ENCODE measurements at places on chromosomes 16 and 17.
A peak's percentile ranks its signal among the peaks of the same experiment; 100 is the strongest.

GRCh38 chr17:13035420-13035819 is 17.6 kb upstream of the ELAC2 start:
- no peak for DNase-seq

DNA sequence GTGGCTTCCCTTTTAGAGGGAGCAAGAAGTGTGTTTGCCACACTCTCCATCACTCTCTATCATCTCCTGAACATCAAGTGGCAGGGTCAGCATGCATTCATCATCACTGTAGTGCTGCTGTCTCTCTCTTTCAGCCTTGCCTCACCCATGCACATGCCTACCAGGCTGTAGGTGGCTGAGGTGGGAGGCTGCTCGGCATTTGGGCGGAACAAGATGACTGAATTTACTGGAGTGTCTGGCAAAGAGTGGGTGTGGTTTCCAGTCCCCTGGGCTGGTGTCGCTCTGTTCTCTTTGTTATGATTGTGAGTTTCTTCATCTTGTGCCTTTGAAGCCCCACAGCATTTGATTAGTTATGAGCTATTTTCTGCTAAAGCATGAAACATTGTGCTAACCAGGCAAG is 541.9 kb upstream of the EEF2KMT start:
- DNase-seq: no peak

GRCh38 chr16:71792176-71792575 is 16.5 kb downstream of the AP1G1 start:
- no peak for DNase-seq

GRCh38 chr16:81695321-81696165 is 83.5 kb upstream of the PLCG2 start:
- DNase-seq: peak; percentile 59

- DNase-seq: no peak
Observed at GRCh38 chr17:39736319-39737165, 1.2 kb upstream of the GRB7 start.

DNA sequence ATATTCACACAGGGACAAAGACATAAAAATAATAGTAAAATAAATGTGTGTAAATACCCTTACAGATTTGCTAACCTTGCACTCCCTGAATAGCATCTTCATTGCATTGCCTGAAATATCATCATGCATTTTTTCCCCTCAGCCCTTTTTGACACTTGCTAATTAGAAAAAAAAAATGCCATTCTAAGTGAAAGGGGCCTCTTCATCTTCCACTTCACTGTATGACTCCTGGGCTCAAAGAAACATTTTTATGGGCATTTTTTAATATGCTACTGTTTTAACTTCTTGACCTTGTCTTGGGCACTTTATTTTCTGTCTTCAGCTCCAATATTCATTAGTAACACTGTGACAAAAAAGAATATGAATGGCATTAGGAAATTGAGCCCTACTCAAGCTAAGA is 1424.4 kb downstream of the CDH8 start:
- DNase-seq: no peak

DNA sequence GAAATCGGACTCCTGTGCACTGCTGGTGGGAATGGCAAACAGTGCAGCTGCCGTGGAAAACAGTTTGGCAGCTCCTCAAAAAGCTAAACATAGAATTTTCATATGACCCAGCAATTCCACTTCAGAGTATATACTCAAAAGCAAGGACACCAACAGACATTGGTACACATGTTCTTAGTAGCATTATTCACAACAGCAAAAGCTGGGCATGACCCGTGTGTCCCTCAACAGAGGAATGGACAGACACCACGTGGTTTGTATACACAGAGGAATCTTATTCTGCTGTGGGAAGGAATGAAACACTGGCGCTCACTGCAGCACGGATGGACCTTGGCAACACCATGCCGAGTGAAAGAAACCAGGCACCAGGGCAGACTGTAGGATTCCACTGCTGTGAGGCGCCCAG is 16.0 kb downstream of the NPTX1 start:
- peak; percentile 81 for DNase-seq

- no peak for DNase-seq
Observed at GRCh38 chr17:57293077-57293476, 36.8 kb downstream of the MSI2 start.

- no peak for DNase-seq
Observed at GRCh38 chr17:65191811-65192740, 54.9 kb downstream of the RGS9 start.

All from muscle of leg (tissue), 16 donors.